GM23338 (cell line): ENCODE measurements at places on chromosomes 4 and X. TPM values are rescaled to one million over a fixed set of nuclear protein-coding genes. Genes with fewer than 3 reads are reported as not detected.
A peak's percentile ranks its signal among the peaks of the same experiment; 100 is the strongest.

Gene LARP7
- 25.8 and 26.6 TPM in 2 replicates for total RNA-seq

Gene GAGE12E
- total RNA-seq = not detected in 2 replicates

Gene ARSJ
- 3.5 and 6.6 TPM in 2 replicates for total RNA-seq

GRCh38 chr4:119189638-119190037, 22.9 kb upstream of the USP53 start:
- H3K4me3 ChIP-seq = no peak overlapping the region
- no peaks in the 10 kb centered on the region for H3K27me3 ChIP-seq
- no peak overlapping the region for H3K27ac ChIP-seq

GRCh38 chrX:2261831-2262667, 238.7 kb downstream of the DHRSX start:
- H3K27ac ChIP-seq = peak overlapping the region; percentile 63; the same call in 1 of the 2 replicates
- no peaks in the 10 kb centered on the region for H3K27me3 ChIP-seq
- no peak overlapping the region for H3K4me3 ChIP-seq
- DNase-seq = no peak
- no peaks in the 10 kb centered on the region for H3K36me3 ChIP-seq

GRCh38 chr4:84298023-84298718, 200.9 kb downstream of the NKX6-1 start:
- no peaks in the 10 kb centered on the region for H3K27me3 ChIP-seq
- no peak overlapping the region for H3K27ac ChIP-seq
- peak overlapping the region; percentile 47 for H3K4me3 ChIP-seq
- H3K36me3 ChIP-seq = no peaks in the 10 kb centered on the region
- peaks cover 11% of the 10 kb centered on the region for H3K4me1 ChIP-seq

GRCh38 chrX:13747836-13748235, 13.3 kb downstream of the OFD1 start:
- no peak overlapping the region for H3K27ac ChIP-seq
- no peaks in the 10 kb centered on the region for H3K27me3 ChIP-seq
- H3K4me3 ChIP-seq = no peak overlapping the region
- 0 out of 2 replicates have a peak, but pooled peaks cover 7% of the 10 kb centered on the region for H3K36me3 ChIP-seq

GRCh38 chr4:36652857-36653256, 371.4 kb downstream of the DTHD1 start:
- no peaks in the 10 kb centered on the region for H3K27me3 ChIP-seq
- no peaks in the 10 kb centered on the region for H3K4me1 ChIP-seq
- no peak for DNase-seq
- no peak overlapping the region for H3K27ac ChIP-seq

DNA sequence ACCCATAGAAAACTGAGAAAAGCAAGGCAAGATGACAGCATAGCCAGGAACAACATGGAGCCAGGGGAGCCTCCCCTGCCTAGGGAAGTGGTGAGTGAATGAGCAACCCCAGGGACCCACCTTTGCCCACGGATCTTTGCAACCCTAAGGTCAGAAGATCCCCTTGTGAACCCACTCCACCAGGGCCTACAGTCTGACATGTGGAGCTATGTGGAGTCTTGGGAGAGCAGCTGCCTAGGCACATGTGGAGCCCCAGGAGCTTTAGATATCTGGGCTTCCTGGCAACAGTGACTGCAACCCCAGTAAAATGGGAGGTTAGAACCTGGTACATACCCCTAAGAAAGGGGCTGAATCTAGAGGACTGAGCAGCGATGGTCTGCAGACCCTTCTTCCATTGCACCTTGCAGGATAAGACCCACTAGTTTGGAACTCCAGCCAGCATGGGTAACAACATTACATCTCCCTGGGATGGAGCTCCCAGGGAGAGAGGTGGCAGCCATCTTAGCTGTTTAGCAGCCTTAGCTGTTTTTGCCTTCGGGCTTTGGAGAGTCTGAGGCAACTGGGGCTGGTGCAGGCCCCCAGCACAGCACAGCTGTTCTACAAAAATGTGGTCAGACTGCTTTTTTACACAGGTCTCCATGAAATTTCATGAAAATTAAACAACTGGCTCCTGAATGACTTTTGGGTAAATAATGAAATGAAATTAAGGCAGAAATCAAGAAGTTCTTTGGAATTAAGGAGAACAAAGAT, 104.7 kb upstream of the TRIM2 start:
- H3K27me3 ChIP-seq = no peaks in the 10 kb centered on the region
- no peaks in the 10 kb centered on the region for H3K4me1 ChIP-seq
- no peaks in the 10 kb centered on the region for H3K36me3 ChIP-seq

DNA sequence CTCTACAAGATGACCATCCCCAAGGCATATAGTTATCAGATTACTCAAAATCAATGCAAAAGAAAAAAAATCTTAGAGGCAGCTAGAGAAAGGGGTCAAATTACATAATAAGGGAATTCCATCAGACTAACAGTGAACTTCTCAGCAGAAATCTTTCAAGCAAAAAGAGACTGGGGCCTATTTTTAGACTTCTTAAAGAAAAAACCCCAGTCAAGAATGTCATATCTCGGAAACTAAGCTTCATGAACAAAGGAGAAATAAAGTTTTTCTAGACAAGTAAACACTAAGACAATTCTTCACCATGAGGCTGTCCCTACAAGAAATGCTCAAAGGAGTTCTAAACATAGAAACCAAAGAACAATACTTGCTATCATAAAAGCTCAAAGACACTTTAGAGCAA, 51.7 kb downstream of the RAB28 start:
- no peaks in the 10 kb centered on the region for H3K36me3 ChIP-seq
- no peaks in the 10 kb centered on the region for H3K27me3 ChIP-seq
- H3K4me1 ChIP-seq = peaks cover 34% of the 10 kb centered on the region
- DNase-seq = no peak
- no peak overlapping the region for H3K4me3 ChIP-seq

DNA sequence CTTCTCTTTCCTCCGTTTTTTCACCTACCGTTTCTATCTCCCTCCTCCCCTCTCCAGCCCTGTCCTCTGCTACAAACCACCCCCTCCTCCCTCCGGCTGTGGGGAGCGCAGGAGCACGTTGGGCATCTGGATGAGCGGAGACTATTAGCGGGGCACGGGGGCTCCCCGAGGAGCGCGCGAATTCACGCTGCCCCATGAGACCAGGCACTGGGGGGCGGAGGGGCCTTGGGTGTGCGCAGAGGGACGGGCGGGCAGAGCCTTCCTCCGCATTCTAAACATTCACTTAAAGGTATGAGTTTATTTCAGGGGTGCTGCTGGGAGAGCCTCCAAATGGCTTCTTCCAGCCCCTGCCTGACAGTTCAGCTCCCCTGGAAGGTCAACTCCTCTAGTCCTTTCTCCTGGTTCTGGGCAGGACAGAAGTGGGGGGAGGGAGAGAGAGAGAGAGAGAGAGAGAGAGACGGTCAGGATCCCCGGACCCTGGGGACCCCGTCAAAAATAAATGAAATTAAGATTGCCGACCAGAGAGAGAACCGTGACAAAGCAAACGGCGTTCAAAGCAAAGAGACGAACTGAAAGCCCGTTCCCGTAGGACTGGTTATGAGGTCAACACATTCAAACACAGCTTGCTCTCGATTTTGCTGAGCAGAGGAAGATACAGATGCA, 5.0 kb downstream of the SHOX start:
- peaks cover 100% of the 10 kb centered on the region for H3K27me3 ChIP-seq
- H3K4me3 ChIP-seq = peak overlapping the region; percentile 55
- DNase-seq = peak; percentile 82

DNA sequence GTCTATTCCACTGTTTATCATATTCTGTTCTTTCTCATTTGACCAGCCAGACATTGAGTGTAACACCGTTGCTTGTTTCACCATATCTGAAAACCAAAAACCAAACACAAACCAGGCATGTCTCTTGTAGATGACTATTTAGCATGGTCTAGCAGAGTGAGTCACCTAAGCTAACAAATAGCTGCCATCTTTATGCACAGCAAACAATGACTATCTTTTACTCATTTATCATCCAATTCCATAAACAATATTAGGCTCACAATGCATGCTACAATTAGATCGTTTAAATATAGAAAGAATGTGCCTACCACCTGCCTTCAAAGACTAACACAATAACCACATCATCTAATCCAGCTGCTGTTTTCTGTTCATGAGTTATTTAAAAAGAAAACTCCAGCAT, 495.4 kb downstream of the PCDH19 start:
- no peaks in the 10 kb centered on the region for H3K4me1 ChIP-seq
- no peak overlapping the region for H3K4me3 ChIP-seq
- H3K27ac ChIP-seq = no peak overlapping the region
- H3K36me3 ChIP-seq = no peaks in the 10 kb centered on the region
- no peaks in the 10 kb centered on the region for H3K27me3 ChIP-seq

GRCh38 chrX:7987160-7988012, 60.2 kb upstream of the PNPLA4 start:
- H3K36me3 ChIP-seq = no peaks in the 10 kb centered on the region
- H3K4me3 ChIP-seq = no peak overlapping the region
- H3K4me1 ChIP-seq = no peaks in the 10 kb centered on the region
- DNase-seq = no peak
- H3K27ac ChIP-seq = no peak overlapping the region

- H3K4me3 ChIP-seq = no peak overlapping the region
- peak overlapping the region; percentile 85; the same call in 1 of the 2 replicates for H3K27ac ChIP-seq
Measured at GRCh38 chrX:72045141-72045540, 86.6 kb downstream of the RTL5 start.

DNA sequence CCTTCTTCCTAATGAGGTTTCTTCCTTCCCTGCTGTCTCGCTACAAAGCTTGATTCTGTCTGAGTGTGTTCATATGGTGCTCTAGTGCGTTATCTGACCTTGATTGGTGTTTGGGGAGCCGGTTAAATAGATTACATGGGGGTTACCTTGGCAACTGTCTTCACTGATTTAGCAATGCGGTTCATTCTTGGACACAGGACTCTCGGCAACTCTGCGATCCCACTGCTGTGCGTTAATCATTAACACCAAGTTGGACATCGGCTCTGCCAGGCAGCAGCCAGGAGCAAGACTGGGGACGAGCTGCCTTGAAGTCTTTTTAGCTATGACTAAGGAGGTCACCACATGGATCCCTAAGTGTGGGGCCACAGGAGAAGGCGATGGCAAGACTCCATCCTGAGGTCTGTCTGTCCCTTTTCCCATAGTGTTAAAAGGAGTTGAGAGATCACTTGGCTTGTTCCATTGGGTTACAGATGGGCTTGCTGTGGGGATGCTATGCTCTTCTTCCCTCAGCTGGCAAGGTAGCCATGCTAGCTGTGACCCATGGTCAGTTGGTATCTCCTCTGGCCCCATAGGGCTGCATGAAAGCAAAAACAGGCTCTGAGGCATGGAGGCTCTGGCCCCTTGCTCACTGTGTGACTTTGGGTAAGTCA, 93.4 kb upstream of the MAMLD1 start:
- H3K27ac ChIP-seq = no peak overlapping the region
- no peaks in the 10 kb centered on the region for H3K4me1 ChIP-seq
- no peaks in the 10 kb centered on the region for H3K36me3 ChIP-seq

DNA sequence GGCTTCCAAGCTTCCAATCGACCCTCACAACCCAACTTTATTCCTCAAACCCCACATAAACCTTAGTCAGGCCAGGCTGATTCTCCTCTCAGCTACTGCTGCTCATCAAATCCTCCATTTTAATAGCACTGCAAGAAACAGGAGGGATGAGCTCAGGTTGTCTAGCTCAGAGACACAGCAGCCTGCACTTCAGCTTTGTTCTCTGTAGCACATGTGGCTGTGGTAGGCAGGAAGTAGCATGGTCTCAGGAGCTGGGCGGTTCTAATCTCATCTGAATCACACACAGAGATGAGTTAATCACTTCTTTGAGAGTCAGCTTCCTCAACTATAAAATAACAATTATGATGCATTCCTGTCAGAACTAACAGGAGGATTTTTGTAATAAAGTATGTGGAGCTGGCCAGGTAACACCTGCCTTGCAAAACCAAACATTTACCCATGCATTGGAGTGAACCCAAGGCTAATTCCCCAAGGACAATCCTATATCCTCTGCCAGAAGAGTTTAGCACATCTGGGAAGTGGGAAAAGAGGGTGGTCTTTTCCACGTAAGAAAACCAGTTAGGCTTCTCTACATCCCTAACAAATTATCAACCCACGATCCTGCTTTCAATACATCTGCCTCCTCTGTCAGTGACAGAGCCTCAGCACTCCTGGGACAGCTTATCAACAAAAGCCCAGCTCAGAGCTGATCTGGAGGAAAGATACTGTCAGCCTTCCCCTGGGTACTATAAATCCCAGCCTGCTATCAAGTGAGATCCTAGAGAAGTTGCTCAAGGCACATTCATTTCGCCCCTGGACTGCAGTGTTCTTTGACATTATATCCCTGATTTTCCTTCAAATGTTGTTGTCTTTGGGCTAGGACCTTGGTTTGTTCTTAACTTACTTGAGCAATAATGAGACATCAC, 32.8 kb downstream of the ELOVL6 start:
- no peak overlapping the region for H3K4me3 ChIP-seq
- H3K4me1 ChIP-seq = peaks cover 6% of the 10 kb centered on the region; the same call in 1 of the 2 replicates
- no peaks in the 10 kb centered on the region for H3K27me3 ChIP-seq
- H3K36me3 ChIP-seq = peaks cover 4% of the 10 kb centered on the region; the same call in 1 of the 2 replicates
- no peak for DNase-seq

GRCh38 chr4:78297116-78297800, 240.1 kb downstream of the FRAS1 start:
- H3K36me3 ChIP-seq = peaks cover 12% of the 10 kb centered on the region
- no peak for DNase-seq
- no peaks in the 10 kb centered on the region for H3K27me3 ChIP-seq
- H3K27ac ChIP-seq = no peak overlapping the region
- no peak overlapping the region for H3K4me3 ChIP-seq

- H3K27ac ChIP-seq = no peak overlapping the region
- H3K4me1 ChIP-seq = no peaks in the 10 kb centered on the region
- no peak overlapping the region for H3K4me3 ChIP-seq
- no peak for DNase-seq
Measured at GRCh38 chr4:79121875-79122358, 182.7 kb upstream of the PAQR3 start.

DNA sequence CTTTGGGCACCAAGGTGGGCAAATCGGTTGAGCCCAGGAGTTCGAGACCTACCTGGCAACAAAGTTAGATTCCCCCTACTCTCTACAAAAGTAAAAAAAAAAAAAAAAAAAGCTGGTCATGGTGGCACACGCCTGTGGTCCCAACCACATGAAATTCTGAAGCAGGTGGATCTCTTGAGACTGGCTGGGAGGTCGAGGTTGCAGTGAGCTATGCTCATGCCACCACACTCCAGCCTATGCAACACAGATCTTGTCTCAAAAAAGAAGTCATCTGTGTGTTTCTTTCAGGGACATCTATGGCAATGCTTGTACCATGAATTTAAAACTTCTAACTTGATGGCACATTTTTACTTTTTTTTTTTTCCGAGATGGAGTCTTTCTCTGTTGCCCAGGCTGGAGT, 55.3 kb downstream of the UGT2A2 start:
- DNase-seq = no peak
- H3K27me3 ChIP-seq = no peaks in the 10 kb centered on the region
- no peaks in the 10 kb centered on the region for H3K36me3 ChIP-seq
- no peaks in the 10 kb centered on the region for H3K4me1 ChIP-seq
- no peak overlapping the region for H3K4me3 ChIP-seq
